Stimulated activated CD8-positive, alpha-beta memory T cell treated with anti-CD3 and anti-CD28 coated beads, Interleukin-4, amount 100 ng/mL, for 1 hour (primary cell): ENCODE measurements at places on chromosomes 2 and 18.

DNA sequence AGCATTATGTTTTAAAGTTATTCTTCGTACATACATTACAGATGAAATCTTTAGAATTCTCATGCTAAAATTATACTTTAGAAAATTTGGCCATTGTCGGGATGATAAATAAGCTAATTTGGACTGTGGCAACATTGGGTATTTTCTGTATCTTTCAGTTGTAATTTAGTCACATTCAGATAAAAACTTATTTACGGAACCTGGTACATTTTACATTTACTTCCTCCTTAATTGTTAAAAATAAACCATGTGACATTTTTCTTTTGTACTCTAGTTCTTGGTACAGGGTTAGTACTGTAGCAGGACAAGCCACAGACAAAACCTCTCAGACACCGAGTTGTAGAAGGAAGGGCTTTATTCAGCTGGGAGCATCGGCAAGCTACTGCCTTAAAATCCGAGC lies 4.2 kb downstream of the CNDP2 start:
- no peak for DNase-seq

- DNase-seq, result no peak
These were observed 252.9 kb downstream of the ATAD2B start for GRCh38 chr2:23673830-23674679.

GRCh38 chr18:39318008-39318407 lies 1752.4 kb upstream of the CELF4 start:
- no peak for DNase-seq

GRCh38 chr18:54647176-54647575 lies 56.1 kb downstream of the DYNAP start:
- DNase-seq, result no peak

GRCh38 chr2:20444993-20445910 lies 1.6 kb upstream of the RHOB start:
- DNase-seq, result no peak

DNA sequence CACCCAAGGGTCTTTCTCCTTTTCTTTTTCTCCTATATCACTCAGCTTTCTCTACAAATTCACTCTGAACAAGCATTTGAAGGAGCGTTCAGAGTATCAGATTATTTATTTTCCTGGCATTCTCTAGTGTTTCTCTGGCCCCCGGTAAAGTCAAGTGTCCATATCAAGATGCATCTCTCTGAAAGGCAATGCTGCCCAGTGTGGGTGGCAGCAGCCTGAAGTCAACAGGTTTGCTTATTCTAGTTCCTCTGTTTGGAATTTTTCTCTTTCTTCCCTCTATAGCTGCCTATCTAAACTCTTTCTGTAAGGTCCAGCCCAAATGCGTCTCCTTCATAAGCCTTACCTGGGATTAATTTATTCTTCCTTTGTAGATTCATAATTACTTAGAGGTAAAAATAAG lies 526.2 kb upstream of the TNP1 start:
- DNase-seq, result no peak

- no peak for DNase-seq
These were observed 109.4 kb downstream of the ZNF516 start for GRCh38 chr18:76385681-76385975.

- DNase-seq, result no peak
These were observed 4.1 kb upstream of the SERPINB8 start for GRCh38 chr18:63965716-63966330.

- DNase-seq, result no peak
These were observed 9.1 kb upstream of the STK39 start for GRCh38 chr2:168256448-168256847.

GRCh38 chr2:10285556-10286198 lies 17.0 kb upstream of the HPCAL1 start:
- no peak for DNase-seq

- no peak for DNase-seq
These were observed 409.5 kb upstream of the POU3F3 start for GRCh38 chr2:104444392-104444791.

DNA sequence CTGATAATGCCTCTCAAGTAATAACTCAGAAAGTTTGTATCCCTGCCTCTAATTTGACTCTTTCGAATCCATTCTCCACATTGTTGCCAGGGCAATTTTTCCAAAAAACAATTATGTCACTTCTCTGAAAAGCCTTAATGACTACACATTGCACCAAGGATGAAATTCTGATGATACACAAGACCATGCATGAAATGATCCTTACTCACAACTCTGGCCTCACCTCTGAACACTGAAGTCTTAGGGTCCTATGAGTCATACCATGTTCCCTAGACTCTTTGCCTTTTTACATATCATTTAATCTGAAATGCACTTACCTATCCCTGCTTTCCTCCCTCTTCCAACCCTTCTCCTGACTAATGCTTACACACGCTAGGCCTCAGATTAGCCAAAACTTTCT lies 51.0 kb downstream of the WDPCP start:
- DNase-seq, result no peak

- no peak for DNase-seq
These were observed 109.4 kb upstream of the SPRED2 start for GRCh38 chr2:65541773-65542172.

GRCh38 chr2:9214873-9215272 lies 8.3 kb downstream of the ASAP2 start:
- DNase-seq, result no peak

- no peak for DNase-seq
These were observed 31.2 kb upstream of the CDKL4 start for GRCh38 chr2:39275016-39275415.

DNA sequence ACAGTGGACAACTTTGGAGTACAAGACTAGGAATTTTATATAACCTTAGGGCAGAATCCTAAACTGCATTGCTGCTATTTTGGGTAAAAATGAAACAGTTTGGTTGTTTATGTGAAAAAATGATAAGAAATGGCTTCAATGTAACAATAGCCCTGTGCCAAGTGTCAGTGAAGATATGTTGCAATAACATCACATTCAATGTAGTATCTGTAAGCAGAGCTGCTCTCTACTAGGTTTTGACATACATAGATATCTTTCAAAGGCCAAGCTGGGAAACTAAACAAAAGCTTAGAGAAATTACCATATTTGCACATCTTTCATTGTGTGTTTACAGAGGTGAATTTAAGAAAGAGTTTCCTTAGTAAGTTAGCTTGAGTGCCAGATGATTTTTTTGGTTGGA lies 135.0 kb upstream of the DOK6 start:
- DNase-seq, result no peak

- DNase-seq, result no peak
These were observed 104.1 kb downstream of the CHN1 start for GRCh38 chr2:174901075-174901474.

DNA sequence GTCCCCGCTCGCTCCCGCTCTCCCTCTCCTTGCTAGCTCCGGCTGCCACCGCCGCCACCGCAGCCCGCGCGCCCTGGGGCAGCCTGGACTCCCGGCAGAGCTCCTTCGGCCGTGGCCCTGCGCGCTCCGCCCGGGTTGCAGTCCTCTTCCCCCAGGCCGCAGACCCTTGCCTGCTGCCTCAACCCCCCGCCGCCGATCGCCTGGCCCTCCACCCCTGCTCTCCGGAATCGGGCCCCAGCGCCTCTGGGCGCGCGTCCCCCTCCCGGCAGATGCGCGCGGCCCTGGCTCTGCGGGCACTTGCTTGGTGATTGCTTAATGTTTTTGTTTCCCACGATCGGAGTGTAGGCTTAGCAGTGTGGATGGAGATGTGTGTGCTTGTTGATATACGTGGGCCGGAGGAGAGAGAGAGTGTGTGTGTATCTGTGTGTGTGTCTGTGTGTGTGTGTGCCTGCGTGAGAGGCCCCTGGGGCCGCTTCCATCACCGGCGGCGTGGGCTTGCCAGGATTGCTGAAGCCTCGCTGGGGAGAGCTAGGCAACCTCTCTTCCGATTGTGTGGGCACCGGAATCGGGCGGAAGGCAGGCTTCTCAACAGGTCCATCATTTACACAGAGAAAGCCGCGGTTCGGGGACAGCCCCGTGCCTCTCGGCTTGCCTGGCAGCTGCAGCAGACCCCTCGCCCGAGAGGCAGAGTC lies 877 bp downstream of the INHBB start:
- DNase-seq, result no peak

GRCh38 chr2:233867993-233868532 lies at the start of gene MSL3B:
Gene MSL3B (minus strand): TSS chr2:233868386.
- no peak for DNase-seq

- DNase-seq, result no peak
These were observed 82.2 kb downstream of the SOCS6 start for GRCh38 chr18:70370762-70371733.

GRCh38 chr2:234329202-234329960 lies 167.5 kb downstream of the ARL4C start:
- no peak for DNase-seq

DNA sequence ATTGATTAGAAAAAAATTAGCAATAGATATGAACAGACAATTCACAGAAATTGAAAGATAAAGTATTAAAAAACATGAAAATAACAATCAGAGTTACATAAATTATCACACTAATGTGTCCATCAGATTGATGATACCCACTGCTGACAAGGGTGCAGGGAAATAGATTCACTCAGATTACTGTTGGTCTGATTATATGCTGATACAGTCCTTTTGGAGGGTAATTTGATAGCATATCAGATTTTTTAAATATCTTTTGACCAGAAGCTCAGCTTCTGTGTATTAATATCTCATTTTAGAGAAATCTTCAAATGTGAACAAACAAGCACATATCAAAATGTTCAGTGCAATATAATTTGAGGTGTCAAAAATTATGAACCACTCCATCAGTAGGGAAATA lies 157.9 kb upstream of the EPC2 start:
- no peak for DNase-seq

GRCh38 chr18:76471593-76471992 lies 23.4 kb downstream of the ZNF516 start:
- DNase-seq, result no peak

- DNase-seq, result no peak
These were observed 95.7 kb upstream of the SLC39A10 start for GRCh38 chr2:195561116-195561921.

DNA sequence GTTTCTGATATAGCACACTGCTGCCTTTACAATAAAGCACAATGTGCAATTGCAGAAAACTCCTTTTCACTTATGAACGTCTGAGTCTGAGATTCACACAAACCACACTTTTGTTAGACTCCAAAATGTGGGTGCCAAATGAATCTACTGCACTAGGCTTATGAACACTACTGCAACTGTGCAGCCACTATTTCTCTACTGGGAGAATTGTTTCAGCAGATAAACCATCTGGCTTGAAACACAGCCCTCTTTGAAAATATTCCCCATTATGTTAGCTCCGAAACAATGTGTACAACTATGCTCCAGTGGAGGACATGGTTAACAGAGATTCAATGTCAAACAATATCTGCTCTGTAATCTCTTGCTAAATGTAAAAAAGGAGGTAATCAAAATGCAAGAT lies 188.7 kb upstream of the ZEB2 start:
- DNase-seq, result no peak

GRCh38 chr2:64863097-64863820 lies 125.9 kb upstream of the SLC1A4 start:
- DNase-seq, result no peak

DNA sequence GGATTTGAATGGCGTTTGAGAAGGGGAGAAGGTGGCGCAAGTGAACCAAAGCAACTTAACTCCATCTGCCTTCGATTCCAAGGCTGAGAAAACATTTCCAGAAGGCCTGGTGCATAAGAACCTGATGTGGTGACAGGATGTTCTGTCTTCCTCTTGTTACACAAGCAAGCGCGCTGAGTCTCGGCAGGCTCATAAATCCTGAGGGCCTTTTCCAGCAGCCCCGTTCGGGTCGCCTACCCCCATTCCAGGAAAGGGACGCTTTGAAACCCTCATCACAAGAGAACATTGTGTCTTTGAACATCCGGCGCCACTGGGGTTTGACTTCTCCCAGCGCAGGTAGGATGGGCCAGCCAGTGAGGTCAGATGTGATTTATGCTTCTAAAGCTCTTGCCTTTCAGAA lies 403.5 kb downstream of the SETBP1 start:
- DNase-seq, result no peak

- no peak for DNase-seq
These were observed 20.8 kb downstream of the SOS1 start for GRCh38 chr2:39099870-39100728.

DNA sequence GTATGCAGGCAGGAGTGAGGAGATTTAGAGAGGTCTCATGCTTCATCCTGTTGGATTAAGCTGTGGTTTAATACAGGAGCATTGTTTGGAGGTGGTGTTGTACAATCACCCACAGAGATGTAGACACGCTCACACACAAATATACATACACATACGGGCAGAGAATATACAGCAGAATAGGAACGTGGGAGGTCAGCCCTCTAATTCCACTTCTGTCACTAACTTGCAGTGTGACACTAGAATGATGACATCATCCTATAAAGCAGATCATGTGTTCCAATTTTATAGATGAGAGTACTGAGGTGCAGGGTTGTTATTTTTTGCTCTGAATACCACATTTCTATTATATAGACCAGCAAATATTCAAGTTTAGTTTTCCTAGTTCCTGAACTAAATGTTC lies 54.4 kb downstream of the TRIB2 start:
- no peak for DNase-seq

DNA sequence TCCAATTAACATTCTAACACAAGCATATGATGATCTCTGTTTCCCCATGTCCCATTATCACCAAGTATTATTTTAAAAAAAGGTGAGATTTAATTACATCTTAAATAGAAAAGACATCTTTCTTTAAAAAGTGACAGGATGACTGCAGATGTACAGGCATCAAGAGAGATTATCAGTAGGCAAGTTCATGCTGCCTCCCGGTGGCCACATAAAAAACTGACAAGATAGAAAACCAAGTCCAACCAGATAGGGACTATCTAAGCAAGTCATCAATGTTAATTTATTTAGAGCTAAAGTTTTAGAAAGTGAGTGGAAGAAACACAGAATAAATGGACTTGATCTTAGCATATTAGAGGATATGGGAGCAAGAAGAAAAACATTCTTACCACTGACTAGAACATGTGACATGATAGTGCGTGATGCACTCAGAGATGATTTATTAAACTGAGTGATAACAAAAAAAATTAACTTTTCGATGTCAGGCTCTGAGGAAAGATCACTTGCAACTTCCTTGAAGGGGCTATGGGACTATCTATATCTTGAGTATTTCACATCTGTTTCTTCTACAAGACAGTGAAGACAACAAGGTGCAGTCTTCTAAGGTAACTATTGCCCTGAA lies 5.4 kb upstream of the TDRD15 start:
- no peak for DNase-seq

- DNase-seq, result no peak
These were observed 156.7 kb upstream of the CDH19 start for GRCh38 chr18:66760559-66760958.

DNA sequence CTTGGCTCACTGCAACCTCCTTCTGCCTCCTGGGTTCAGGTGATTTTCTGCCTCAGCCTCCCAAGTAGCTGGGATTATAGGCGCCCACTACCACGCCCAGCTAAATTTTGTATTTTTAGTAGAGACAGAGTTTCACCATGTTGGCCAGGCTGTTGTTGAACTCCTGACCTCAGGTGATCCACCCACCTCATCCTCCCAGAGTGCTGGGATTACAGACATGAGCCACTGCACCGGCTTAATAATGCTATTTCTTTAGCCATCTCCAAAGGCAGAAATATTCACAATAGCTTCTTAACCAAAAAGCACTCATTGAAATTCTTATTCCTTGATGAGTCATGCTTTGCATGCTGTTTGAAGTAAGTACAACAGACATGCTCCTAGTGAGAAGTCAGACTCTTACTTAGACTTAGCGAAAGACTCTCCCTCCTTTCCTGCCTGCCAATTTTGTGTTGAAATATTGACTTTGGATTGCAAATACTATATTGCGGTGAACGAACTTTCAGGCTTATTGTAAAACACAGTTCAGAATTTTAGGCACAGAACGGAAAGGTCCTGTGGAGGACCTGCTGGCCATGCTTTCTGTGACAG lies 4.4 kb downstream of the ACTR3 start:
- no peak for DNase-seq

GRCh38 chr2:3060049-3060448 lies 317.6 kb downstream of the EIPR1 start:
- no peak for DNase-seq

GRCh38 chr18:28792404-28793086 lies 615.6 kb upstream of the CDH2 start:
- no peak for DNase-seq
